ENCODE measurements at places on chromosomes 3 and 15. TPM values are rescaled to one million over a fixed set of nuclear protein-coding genes. Genes with fewer than 3 reads are reported as not detected.

DNA sequence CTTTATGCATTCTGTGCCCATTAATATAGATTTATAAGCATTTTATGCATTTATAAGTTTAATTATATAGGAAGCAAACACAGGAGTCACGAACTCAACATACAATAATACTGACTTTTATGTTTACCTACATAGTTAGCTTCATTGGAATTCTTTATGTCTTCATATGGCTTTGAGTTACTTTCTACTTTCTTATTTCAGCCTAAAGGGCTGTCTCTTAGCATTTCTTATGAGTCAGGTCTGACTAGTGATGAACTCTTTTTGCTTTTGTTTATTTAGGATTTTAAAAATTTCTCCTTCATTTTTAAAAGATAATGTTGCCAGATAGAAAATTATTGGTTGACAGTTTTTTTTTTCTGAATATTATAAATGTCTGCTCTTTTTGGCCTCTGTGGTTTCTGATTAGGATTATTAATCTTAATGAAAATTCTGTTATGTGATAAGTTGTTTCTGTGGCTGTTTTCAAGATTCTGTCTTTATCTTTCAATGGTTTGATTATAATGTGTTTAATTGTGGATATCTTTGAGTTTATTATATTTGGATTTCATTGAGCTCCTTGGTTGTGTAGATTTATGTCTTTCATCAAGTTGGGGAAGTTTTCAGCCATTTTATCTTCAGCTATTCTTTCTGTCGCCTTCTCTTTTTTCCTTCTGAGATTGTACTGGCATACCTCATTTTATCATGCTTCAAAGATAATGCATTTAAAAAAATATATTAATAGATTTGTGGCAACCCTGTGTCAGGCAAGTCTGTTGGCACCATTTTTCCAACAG lies 54.3 kb downstream of the ATP2C1 start:
- DNase-seq = no peak
- no peak overlapping the region for H3K4me3 ChIP-seq
- H3K4me1 ChIP-seq = peaks cover 11% of the 10 kb centered on the region
- H3K27me3 ChIP-seq = no peaks in the 10 kb centered on the region
- H3K27ac ChIP-seq = no peak overlapping the region

- H3K4me3 ChIP-seq = no peak overlapping the region
- no peaks in the 10 kb centered on the region for H3K36me3 ChIP-seq
- peak; percentile 73 for DNase-seq
- H3K27ac ChIP-seq = no peak overlapping the region
- no peaks in the 10 kb centered on the region for H3K4me1 ChIP-seq
Observed at GRCh38 chr15:45714590-45715488, 80.0 kb downstream of the SQOR start.

DNA sequence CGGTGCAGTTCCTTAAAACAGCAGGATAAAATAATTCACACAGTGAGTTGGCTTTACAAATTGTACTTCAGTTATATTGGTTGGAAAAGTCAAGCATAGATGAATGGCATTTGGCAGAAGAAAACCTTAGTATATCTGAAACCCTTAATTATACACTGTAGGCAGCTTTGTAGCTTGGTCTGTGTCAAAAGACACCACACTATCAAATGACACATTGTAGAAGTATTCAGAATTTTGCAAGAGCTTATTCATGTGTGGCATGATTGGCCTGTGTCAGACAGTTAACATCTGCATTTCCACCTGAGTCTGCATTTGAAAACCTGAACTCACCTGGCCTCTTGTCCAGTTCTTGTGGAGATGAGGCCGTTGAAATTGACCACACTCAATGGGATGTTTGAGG lies 13.8 kb downstream of the TMEM266 start:
- H3K36me3 ChIP-seq = no peaks in the 10 kb centered on the region
- no peak overlapping the region for H3K27ac ChIP-seq
- no peak overlapping the region for H3K4me3 ChIP-seq
- H3K4me1 ChIP-seq = no peaks in the 10 kb centered on the region
- no peaks in the 10 kb centered on the region for H3K27me3 ChIP-seq

DNA sequence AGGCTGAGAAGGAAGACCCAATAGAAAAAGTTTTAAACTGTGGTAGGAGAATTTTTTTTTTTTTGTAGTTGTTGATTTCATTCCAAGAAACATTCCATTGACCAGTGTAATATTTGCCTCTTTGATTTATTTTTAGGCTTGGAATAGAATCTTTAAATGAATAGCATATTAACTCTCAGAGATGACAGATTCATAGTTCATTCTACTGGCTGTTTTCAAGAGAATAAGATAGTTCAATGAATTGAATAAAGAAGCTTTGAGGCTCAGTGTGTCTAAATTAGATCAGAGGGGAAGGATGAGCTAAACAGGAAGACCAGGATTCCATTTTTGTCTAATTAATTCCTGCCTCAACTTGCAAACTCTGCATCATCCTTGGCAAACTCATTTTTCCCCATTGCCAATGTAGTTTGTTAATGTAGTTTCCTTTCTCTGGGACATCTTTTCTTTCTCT lies 98.4 kb downstream of the NAALADL2 start:
- no peak overlapping the region for H3K4me3 ChIP-seq
- H3K27ac ChIP-seq = no peak overlapping the region
- no peaks in the 10 kb centered on the region for H3K27me3 ChIP-seq
- no peaks in the 10 kb centered on the region for H3K4me1 ChIP-seq

- H3K27ac ChIP-seq = peak overlapping the region; percentile 1
- H3K36me3 ChIP-seq = peaks cover 30% of the 10 kb centered on the region
- H3K27me3 ChIP-seq = no peaks in the 10 kb centered on the region
- no peak overlapping the region for H3K4me3 ChIP-seq
- no peak for DNase-seq
Observed at GRCh38 chr3:47056705-47057104, 77.2 kb downstream of the NBEAL2 start.

GRCh38 chr15:40702077-40702476 lies 7.1 kb downstream of the RAD51 start:
- H3K27me3 ChIP-seq = no peaks in the 10 kb centered on the region
- H3K36me3 ChIP-seq = peaks cover 65% of the 10 kb centered on the region
- no peak for DNase-seq
- peaks cover 5% of the 10 kb centered on the region for H3K4me1 ChIP-seq
- no peak overlapping the region for H3K27ac ChIP-seq

LIPC gene
- 0.14 TPM for total RNA-seq

All from activated naive CD4-positive, alpha-beta T cell treated with anti-CD3 and anti-CD28 coated beads for 36 hours (primary cell).